Right cardiac atrium (tissue), 5 donors: ENCODE measurements at places on chromosomes 1 and 21. TPM values are rescaled to one million over a fixed set of nuclear protein-coding genes. Genes with fewer than 3 reads are reported as not detected.

DNA sequence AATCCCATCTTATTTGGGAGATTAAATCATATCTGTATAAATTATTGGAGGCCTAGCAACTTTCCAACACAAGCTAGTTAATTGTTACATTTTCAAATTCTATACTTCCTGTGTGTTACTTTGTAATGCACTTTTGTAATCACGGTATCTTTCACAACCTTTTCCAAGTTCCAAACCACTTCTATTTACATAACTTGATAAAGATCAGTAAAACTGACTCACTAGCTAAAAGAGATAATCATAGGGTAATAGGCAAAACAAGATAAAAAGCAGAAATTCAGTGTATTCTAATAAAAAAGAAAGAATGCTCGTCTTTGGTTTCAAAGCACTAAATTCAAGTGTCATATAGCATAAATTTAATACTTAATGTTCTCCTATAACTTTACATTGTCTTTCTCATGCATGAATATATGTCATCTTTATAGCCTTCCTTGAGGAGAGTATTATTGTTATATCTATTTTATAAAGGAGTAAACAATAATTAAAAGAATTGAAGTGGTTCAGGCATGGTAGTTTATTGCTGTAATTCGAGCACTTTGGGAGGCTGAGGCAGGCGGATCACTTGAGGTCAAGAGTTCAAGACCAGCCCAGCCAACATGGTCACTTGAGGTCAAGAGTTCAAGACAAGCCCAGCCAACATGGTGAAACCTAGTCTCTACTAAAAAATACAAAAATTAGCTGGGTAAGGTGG is 66.4 kb downstream of the RGS13 start:
- DNase-seq: no peak

DNA sequence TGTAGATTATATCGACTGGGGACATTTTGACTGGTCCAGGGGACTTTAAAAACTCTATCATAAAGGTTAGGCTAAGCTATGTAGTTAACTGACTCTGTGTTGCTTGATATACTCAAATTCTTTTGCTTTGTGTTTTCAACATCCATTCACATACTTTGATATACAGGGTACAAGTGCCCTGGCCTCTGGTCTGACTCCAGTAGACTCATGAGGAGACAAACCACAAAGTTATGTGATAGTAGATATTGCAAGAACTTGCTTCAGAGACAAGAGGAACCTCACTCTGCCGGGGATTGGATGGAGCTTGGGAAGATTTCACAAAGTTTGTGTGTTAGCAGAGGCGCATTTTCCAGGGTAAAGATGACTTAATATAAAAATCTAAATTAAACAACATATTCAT is 1.3 kb downstream of the GORAB start:
- DNase-seq: no peak

- no peak for DNase-seq
Measured at GRCh38 chr1:152645146-152645545, 18.0 kb upstream of the LCE2D start.

Gene LCE1D
- not detected for polyA plus RNA-seq

DNA sequence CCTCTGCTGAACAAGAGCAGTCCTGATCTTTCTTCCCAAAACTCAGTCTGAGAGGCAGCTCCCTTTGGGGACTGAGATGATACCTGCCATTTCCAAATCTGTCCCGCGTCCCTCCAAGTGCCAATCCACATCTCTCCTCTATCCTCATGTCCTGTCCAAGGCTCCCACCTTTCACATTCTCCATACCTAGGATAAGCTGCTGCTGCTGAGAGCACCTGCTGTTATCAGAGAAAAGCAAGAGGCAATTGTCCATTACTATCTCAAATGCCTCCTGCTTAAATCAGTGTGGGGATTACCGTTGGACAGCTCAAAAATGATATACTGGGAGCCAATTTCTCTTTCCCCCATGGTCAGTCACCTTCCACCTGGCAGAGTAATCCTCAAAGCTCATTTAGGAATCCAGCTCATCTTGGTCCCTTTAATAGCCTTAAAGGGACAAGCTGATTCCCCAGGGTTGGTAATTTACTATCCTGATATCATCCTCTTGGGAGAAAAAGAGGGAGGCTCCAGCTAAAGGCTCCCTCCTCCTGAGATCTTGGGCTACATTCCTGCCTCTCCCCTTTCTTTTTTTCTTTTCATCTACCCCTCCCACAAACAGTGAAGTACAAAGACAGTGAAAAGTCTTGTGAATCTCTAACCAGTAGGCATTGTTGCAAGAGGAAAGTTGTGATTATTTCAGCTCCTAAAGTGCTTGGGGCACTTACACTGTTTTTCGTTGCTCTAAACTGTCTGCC is 278.1 kb upstream of the CAMK1G start:
- no peak for DNase-seq

Gene VTCN1
- 0.05 TPM for polyA plus RNA-seq

GRCh38 chr1:165468253-165468652 is 23.3 kb upstream of the RXRG start:
- DNase-seq: no peak

Gene TMOD4
- 0.20 TPM for polyA plus RNA-seq

Gene MSH4
- polyA plus RNA-seq: 0.16 TPM

Gene ALDH4A1
- 23.6 TPM for polyA plus RNA-seq

DNA sequence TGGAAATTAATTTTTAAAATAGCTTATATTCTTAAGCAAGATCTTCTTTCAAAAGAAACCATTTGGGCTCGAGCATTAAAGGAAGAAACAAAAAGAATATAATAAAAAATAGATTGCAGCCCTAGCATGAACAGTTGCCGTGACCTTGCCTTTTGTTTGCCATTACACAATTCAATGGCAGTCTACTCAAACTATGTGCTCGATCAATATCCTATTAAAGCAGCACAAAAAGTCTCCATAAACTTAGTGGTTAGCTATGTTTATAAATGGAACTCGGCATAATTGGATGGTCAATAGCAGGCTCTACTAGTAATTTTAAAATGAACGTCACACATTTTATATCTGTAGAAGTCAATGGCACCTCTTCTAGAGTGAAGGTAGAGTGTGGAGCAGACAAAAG is 256.5 kb downstream of the NFIA start:
- DNase-seq: no peak

DNA sequence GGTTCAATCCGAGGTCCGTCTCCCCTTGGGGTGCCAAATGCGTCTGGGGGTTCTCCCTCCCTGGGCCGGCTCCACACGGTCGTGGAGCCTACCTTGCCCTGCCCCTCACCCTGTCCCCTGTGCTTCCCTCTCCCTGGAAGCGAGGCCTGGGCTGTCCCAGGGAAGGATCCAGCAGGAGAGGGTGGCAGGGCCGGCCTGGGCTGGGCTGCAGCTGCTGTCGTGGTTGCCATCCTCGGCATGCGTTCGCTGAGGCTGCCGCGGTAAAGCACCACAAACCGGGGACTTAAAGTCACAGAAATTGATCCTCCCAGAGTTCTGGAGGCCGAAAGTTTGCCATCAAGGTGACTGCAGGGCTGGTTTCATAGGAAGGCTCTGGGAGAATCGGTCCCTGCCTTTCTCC is 123.0 kb upstream of the TMPRSS2 start:
- no peak for DNase-seq
